ENCODE measurements at places on chromosomes 7 and 10.

- DNase-seq, result no peak
Observed at GRCh38 chr7:108614896-108615295, 45.2 kb downstream of the DNAJB9 start.

- DNase-seq, result no peak
Observed at GRCh38 chr10:12394241-12395033, 45.1 kb downstream of the CAMK1D start.

GRCh38 chr10:16483241-16483917 lies 38.3 kb downstream of the C1QL3 start:
- no peak for DNase-seq

DNA sequence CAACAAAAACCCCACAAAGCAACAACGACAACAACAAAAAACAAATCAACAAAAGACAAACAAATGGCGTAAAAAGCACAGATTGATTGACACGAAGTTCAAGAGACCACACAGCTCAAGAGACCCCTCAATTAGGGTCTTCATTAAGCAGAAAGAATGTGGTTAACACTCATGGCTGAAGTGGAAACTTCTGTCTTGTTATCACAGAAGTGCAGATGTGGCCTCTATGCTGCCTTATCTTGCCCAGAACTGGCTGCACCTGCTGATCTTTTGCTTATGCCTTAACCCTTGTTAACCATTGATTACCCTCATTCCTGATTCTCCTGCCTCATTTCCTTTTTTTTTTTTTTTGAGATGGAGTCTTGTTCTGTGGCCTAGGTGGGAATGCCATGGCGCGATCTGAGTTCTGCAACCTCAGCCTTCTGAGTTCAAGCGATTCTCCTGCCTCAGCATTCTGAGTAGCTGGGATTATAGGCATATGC lies 3.5 kb upstream of the DAGLB start:
- DNase-seq, result no peak

- DNase-seq, result peak; percentile 28
Observed at GRCh38 chr7:77651575-77652162, 44.6 kb upstream of the RSBN1L start.

GRCh38 chr7:5266191-5267028 lies 16.3 kb upstream of the SLC29A4 start:
- no peak for DNase-seq

DNA sequence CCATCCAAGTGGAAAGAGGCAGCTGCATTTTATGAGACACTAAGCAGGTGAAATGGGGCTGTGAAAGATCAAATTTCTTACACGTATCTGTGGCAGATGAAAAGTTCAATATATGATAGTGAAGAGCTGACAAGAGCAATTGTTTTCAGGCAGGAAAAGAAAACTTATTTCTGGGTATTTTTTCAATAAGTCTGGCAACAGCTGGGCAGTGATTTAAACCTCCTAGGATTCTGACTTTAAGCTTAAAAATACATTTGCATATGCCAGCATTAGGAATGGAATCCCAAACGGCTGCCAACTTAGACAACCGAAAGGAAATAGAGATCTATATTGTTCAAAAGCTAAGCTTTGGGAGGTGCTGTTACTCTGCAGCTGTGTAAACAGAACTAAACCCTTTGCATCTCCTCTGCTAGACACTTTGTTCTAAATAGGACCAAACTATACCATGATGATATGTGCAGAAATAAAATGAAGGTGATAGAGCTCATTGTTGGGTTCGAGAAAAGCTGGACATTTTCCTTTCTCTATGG lies 26.1 kb downstream of the DYNC1I1 start:
- DNase-seq, result peak; percentile 6

DNA sequence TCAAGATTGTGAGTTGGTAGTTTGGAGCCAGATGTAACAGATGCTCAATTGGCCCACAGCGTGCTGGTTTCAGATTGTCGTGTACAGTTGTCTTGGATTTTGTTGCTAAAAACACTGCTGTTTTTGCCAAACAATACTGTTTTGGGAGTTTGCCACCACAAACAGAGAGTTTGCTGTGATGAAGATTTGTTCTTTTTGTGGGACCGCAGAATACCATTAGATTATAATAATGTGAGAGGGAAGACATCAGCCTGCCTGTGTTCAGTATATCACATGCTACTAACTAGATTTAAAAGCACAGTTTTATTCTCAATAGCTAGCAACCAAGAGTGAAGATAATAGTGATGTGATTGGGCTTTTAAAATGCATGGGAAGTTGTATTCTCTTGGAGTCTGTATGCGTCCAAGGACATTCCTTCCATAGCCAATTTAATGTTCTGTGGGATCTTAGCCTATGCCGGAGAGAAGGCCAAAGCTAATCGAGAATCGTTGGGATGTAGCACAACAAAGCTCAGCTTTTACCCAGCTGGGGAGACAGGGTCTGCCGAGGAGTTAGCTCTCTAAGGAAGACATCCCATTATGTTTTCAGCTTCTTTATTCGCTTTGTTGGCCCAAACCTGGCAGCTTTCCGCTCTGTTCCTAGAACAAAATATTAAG lies 18.7 kb upstream of the ITGA8 start:
- DNase-seq, result no peak

DNA sequence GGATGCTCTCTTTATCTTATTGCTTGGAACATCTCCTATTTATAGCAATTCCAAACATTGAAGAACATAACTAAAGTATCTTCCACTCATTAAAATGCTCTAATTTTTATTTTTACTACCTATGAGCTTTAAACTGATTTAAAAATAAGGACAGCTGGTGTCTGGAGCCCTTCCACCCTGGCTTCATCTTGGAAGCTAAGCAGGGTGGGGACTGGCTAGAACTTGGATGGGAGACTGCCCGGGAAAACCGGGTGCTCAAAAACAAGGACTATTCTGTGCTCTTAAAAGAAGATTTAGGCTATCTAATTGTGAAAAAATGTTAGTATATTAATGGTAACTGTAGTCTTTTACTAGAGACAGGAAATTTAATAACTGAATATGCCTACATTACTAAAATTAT lies 69.2 kb downstream of the ARMC3 start:
- DNase-seq, result no peak

Data from NCI-H2029 (cell line).